Ammon's horn (tissue), 1 donor: ENCODE measurements at places on chromosomes 16 and 17.

DNA sequence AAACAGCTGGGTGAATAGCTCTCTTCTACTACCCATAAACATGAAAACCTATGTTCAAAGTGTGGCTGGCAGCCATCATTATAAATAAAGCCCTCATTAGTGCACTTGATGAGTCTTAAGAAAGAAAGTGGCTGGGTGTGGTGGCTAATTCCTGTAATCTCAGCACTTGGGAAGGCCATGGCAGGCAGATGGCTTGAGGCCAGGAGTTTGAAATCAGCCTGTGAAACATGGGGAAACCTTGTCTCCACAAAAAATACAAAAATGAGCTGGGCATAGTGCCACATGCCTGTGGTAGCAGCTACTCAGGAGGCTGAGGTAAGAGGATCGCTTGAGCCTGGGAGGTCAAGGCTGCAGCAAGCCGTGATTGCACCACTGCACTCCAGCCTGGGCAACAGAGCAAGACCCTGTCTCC is 28.3 kb upstream of the APPBP2 start:
- no peak for DNase-seq

GRCh38 chr17:34067011-34067410 is 188.1 kb upstream of the CCL2 start:
- DNase-seq, result no peak

DNA sequence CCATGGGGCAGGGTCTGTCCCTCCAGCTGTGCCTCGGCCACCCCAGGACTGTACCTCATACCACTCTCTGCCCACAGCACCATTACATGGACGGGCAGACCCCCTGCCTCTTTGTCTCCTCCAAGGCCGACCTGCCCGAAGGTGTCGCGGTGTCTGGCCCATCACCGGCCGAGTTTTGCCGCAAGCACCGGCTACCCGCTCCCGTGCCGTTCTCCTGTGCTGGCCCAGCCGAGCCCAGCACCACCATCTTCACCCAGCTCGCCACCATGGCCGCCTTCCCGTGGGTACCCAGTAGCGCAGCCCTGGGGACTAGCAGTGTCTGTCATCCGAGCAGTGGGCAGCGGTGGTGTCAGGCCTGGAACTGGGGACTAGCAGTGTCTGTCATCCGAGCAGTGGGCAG is 2.6 kb upstream of the RHBDL1 start:
- no peak for DNase-seq

DNA sequence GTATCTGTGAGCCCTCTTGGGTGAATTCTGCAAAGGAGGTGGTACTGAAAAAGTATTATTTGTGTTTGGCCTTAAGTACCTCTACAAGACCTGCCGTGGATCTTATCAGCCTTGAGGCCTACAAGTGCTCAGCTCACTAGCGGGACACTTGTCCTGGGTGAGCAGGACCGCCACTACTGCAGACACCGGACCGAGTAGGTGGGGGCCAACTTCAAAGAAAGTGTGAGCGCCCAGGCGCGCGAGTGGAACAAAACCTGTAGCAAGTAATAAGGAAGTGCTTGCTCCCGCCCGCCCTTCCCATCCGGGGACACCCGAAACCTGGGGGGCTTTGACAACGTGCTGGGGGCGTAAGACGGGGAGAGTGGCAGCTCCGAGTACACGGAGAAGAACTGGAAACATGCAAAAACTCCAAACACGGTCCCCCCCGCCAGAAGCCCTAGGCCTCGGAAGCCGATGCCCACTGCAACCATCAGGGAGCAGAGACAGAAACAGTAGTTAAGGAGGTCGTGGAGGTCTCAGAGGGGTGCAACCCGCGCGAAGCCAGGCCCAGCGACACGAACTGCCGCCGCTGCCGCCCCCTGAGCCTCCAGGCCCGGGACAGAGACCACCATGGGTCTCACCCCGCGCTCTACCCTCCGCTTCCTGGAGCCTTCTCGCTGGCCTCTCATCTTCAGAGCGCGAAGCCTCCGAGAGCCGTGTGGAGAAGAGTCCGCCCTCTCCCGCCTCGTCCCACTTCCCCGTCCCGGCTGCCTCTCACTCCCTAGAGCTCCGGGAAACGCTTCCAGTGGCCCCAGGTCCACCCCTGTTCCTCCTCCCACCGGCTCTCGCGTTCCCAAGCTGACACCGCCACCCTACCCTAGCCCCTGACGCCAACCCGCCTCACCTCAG is 537 bp downstream of the CNOT1 start:
- DNase-seq, result peak; percentile 41

DNA sequence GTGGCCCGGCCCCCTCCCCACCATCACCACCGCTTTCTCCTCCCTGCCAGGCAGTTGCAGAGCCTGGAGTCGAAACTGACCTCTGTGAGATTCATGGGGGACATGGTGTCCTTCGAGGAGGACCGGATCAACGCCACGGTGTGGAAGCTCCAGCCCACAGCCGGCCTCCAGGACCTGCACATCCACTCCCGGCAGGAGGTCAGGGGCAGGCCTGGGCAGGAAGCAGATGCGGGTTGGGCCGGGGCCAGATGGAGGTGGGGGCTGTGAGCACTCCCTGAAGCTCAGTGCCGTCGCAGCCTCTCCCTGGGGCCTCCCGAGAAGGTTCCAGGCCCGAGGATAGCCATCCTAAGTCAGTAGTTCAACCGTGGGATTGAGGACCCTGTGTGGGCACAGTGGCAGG is 14.2 kb upstream of the ADGRG3 start:
- no peak for DNase-seq

DNA sequence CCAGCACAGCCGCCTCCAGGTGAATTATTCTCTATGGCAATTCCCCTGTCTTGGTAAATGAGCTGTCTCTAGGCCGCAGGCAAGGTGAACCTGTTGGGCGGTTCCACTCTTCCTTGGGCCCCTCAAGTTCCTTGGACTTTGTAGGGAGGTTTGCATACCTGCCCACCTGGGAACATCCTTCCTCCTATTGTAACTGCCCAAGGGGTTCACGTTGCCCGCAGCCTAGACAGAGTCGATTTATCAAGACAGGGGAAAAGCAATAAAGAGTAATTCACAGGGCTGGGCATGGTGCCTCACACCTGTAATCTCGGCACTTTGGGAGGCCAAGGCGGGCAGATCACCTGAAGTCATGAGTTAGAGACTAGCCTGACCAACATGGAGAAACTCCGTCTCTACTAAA is 122.5 kb downstream of the KCNJ18 start:
- DNase-seq, result no peak

- no peak for DNase-seq
Observed at GRCh38 chr16:4378999-4379690, 7.5 kb downstream of the VASN start.

DNA sequence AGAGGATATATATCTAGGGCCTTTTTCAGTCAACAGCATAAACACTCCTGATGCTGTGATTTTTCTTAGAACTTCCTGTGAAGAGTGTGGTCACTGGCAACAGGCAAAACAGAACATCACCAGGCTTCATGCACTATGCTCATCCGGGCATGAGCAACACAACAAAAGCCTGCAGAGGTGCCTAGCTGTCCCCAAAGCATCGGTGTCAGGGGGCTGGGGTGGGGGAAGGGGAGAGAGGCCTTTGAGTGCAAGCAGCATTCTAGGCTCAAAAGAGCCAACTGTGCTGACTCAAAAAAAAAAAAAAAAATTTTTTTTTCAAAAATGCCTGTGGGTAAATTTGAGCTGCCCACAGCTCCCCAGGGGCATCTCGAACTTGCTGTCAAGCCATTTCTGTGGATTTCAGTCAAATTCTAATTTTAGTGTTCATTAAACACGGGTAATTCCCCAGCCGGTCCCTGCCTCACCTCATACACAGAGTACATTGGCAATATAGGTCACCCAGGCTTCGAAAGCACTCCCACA is 194.6 kb upstream of the DYNLRB2 start:
- no peak for DNase-seq

- DNase-seq, result no peak
Observed at GRCh38 chr17:34760931-34761495, 181.6 kb downstream of the TMEM132E start.

- DNase-seq, result no peak
Observed at GRCh38 chr16:1089439-1089821, 6.6 kb downstream of the C1QTNF8 start.

GRCh38 chr17:79769570-79770506 is 8.1 kb upstream of the CBX2 start:
- no peak for DNase-seq

DNA sequence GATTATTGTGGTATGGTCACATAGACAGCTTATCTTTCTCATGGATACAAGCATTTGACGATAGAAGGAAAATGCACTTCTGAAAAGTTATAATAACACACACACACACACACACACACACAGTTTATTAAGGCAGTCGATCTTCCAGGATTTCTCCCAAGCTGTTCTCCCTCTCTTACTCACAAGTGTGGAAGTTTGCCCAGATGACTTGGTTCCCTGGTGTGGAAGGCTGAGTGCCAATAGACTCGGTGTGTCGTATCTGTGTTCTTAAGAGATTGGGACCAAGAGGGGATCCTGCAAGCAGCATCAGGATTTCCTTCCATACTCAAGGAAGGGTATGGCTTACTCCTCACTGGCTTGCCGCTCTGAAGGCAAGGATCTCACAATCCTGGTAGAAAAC is 279.6 kb downstream of the HS3ST3B1 start:
- DNase-seq, result no peak

- DNase-seq, result no peak
Observed at GRCh38 chr17:57514614-57515013, 230.5 kb downstream of the CCDC182 start.

- DNase-seq, result no peak
Observed at GRCh38 chr16:87271256-87271655, 45.9 kb downstream of the C16orf95 start.

DNA sequence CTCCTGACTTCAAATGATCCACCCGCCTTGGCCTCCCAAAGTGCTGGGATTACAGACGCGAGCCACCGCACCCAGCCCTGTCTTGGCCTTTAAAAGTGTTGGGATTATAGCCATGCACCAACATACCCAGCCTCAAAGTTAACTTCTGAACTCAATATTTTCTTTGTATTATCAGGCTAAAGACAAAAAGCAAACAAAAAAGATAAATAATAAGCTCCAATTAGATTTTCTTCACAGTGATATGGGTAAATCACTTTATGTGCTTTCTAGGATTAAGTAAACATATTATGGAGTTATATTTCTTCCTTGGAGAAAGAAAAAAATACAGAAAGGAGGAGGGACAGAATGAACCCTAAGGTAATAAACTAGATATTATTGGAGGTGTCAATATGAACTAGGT is 74.3 kb downstream of the FBXL20 start:
- DNase-seq, result no peak

GRCh38 chr16:47486856-47487255 is 25.7 kb downstream of the PHKB start:
- DNase-seq, result no peak

DNA sequence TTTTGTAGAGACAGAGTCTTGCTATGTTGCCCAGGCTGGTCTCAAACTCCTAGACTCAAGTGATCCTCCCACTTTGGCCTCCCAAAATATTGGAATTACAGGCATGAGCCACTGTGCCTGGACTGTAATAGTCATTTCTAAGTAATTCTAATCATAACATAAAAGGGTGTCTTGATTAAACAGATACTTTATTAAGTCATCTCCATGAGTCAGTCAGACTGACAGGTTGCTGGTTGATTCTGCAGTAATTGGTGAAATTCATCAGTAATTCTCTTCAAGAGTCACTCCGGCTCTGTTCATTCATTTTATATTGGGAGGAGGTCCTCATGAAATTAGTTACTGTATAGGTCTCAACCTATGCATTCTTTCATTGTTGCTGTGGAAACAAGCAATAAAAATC is 85.6 kb downstream of the SPECC1 start:
- DNase-seq, result no peak

- no peak for DNase-seq
Observed at GRCh38 chr16:10751291-10751697, 7.7 kb downstream of the NUBP1 start.

DNA sequence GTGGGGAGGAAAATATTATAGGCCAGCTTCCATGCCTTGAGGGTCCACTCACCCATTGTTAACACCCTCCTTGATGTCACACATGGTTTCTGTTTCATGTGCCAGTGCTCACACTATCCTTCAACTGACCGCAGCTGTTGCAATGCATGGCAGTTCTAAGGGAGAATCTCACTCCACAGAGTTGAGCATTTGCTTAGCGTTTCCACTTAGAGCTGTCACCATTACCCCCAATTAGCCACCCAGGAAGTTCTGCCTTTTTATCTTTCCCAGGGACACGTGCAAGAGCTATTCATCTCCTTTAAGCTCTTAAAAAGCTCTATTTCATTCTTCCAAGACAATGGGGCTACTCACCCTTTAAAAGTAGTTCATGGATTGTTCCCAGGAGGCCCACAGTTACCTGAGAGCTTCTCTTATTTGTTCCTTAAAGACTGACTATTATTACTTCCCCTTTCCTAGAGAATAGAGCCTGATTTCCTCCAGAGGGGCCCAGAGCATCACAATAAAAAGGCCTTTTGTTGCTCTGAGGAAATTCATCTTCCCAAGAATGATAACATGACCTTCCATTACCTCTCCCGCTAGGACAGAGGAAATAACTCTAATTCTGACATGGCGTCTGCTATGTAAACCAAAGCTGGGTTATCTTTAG is 126.8 kb downstream of the CACNG3 start:
- no peak for DNase-seq

DNA sequence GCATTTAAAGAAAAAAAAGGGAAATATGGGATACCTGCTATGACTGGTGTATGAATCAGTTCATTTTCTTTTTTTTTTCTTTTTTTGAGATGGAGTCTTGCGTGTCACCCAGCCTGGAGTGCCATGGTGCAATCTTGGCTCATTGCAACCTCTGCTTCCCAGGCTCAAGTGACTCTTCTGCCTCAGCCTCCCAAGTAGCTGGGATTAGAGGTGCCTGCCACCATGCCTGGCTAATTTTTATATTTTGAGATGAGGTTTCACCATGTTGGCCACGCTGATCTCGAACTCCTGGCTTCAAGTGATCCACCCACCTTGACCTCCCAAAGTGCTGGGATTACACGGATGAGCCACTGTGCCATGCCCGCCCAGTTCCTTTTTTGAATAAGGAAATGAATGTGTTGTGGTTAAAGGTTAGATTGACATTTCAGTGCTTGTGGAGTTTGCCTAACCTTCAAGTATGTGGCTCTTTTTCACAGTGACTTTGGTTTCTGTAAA is 7.7 kb downstream of the HAPSTR1 start:
- no peak for DNase-seq

DNA sequence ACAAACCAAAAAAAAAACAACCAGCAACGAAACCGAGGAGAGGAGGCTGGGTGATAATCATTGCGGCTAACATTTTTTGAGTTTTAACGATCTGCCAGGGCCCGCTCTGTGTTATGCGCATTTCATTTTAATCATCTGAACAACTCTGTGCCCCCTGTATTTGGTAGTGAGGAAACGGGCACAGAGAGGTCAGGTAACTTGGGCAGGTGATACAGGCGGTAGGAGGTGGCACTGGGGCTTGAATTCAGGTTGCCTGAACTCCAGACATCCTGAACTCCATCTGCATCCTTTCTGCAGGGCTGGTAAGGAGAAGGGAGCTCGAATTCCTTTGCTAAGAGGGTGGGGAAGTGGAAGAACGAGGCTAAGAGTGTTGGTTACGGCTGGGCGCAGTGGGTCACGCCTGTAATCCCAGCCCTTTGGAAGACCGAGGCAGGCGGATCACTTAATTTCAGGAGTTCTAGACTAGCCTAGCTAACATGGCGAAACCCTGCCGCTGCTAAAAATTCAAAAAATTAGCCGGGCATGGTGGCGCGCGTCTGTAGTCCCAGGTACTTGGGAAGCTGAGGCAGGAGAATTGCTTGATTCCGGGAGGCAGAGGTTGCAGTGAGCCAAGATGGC is 1.1 kb downstream of the CLUAP1 start:
- DNase-seq, result no peak

GRCh38 chr17:75418531-75418930 is 13.1 kb upstream of the GRB2 start:
- DNase-seq, result no peak
